Activated T-helper 1 cell treated with anti-CD3 and anti-CD28 coated beads, Interleukin-2, amount 50 U/mL, for 16 hours (primary cell): ENCODE measurements at places on chromosomes 2 and 18.

DNA sequence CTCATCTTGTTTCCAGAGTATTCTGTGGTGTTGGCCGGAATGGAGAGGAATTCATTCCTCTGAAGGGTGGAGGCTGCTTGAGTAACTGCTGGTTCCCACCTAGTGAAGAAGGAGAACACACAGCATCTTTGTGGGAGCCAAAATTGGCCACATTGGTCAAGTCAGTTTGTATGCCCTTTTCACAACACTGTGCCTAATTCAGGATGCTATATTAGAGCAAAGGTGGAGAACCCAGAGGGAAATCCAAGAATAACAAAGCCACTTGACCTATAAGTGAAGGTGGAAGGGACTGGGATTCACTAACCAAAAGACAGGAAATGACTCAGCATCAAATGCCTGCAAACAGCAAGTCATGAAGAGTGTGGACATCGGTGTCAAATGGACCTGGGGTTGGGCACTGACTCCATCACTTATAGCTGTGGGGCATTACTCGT lies 27.3 kb upstream of the MLPH start:
- DNase-seq = no peak

DNA sequence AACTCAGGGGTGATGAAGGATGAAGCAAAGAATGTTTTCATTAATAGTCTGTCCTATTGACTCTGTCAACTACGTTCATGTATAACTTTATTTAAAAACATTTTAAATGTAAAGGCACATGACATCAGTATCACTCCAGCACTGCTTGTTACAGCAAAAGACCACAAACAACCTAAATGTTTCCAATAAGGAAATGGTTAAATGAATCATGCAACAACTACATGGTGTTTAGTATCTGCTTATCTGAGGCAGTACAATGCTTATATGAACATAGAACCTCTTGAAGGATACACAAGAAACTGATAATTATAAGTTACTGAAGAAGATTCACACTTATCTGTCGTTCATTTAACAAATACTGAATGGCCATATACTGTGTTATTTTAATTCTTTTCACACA lies 8.4 kb downstream of the BARD1 start:
- DNase-seq = no peak

DNA sequence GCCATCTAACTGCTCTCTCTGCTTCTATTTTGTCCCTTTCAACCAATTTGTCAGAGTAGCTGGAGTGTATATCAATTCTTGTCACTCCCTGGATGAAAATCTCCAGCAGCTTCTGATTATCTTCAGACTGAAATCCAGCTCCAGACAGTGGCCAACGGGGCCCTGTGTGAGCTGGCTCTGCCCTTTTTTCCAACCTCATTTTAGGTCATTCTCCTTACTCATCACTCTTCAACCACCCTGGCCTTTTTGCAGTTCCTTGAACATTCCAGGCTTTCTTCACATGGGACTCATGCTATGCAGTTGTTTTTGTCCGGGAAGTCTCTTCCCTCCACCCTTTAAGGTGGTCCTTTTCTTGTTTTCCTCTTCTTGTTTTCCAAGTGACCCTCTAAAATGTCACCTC lies 15.4 kb upstream of the FAP start:
- DNase-seq = no peak

- DNase-seq = no peak
Observed at GRCh38 chr18:57881818-57882413, 78.8 kb upstream of the ATP8B1 start.

DNA sequence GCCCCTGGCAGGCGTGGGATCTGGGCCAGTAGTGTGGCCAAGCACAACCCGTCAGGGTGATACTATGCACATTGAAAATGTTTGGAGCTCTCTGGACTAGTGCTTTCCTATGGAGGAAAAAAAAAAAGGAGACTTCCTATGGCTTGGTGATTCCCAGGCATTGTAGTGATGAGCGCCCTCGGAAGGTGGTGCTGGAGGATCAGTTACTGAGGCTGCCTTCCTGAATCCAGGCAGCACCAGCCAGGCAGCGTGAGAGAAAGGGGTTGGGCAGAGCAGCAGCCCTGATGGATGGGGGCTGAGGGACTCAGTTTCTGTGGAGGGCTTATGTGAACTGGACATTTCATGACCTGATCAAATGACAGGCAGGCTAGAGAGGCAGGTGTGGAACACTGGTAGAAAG lies 70.9 kb downstream of the CHRNA1 start:
- no peak for DNase-seq

- DNase-seq = no peak
Observed at GRCh38 chr2:16663121-16663905, 2.3 kb downstream of the CYRIA start.

- DNase-seq = no peak
Observed at GRCh38 chr2:215071676-215072075, 66.8 kb downstream of the ABCA12 start.

DNA sequence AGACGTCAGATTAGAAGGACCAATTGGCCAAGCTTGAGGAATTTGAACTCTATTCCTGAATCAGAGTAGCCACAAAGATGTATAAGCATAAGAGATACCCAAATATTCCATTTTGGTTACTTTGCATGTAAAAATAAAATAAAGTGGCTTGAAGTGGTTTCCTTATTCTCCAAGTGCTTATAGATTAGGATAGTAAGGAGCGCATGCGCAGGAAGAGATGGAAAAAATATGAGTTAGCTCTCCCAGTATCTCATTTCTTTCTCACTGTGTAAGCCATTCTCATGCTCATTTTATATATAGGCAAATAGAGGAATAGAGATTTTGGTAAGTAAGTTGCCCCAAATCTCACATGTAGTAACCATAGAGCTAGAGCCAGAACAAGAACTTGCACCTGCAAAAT lies 241.3 kb downstream of the SETBP1 start:
- no peak for DNase-seq

- DNase-seq = no peak
Observed at GRCh38 chr18:75065251-75066000, 143.5 kb downstream of the PTGR3 start.

GRCh38 chr2:17643031-17643615 lies 102.6 kb downstream of the VSNL1 start:
- DNase-seq = no peak

GRCh38 chr2:219443016-219443696 lies 8.5 kb downstream of the SPEG start:
- no peak for DNase-seq

DNA sequence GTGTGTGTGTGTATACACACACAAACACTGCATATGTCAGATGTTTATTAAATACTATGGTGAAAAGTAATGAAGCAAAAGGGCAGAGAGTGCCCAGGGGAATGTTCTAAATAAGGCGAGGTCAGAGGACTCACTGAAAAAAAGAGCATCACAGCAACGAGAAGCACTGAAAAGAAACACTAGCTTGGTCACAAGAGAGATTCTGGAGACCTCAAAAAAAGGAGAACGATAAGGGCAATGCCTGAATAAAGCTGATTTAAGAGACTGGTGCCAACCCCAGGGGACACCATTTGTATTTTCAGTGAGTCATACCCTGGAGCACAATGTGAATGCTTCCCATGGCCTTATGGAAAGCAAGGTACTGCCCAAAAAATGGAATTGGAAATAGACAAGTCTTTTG lies 14.5 kb downstream of the SLC40A1 start:
- no peak for DNase-seq

GRCh38 chr2:166805753-166806152 lies 82.5 kb upstream of the XIRP2 start:
- DNase-seq = no peak

- no peak for DNase-seq
Observed at GRCh38 chr2:88137833-88138232, 10.0 kb upstream of the FABP1 start.

GRCh38 chr2:31739161-31739560 lies 158.4 kb upstream of the SRD5A2 start:
- DNase-seq = no peak

DNA sequence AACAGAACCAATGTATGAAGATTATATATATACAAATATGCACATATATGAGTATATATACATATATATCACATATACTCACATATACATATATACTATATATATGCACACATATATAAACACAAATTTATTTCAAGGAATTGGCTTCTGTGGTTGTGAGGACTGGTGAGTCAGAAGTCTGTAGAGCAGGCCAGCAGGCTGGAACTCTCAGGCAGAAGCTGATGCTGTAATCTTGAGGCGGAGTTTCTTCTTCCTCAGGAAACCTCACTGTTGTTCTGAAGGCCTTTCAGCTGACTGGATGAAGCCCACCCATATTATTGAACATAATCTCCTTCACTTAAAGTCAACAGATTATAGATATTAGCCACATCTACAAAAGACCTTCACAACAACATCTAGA lies 143.9 kb upstream of the CREB1 start:
- DNase-seq = no peak

DNA sequence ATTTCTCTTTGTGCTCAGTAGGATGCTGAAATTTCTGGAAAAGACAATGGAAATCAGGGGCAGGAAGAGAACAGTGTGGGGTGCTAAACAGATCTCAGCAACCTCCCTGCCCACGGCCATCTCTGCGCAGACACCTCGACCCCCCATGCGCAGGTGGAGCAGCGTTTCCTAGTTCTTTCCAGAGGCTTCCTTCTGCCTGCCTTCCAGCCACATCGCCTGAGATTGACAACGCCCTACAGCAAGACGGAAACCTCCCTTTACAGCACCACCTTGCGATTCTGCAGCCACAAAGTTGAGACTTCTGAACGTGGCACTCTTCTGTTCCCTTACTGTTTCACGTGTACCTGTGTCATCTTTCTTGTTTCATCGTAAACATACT lies 31.4 kb upstream of the CASP8 start:
- no peak for DNase-seq

GRCh38 chr2:227127201-227127600 lies 36.8 kb downstream of the COL4A4 start:
- DNase-seq = no peak
